ENCODE measurements at places on chromosomes 6 and 20.

DNA sequence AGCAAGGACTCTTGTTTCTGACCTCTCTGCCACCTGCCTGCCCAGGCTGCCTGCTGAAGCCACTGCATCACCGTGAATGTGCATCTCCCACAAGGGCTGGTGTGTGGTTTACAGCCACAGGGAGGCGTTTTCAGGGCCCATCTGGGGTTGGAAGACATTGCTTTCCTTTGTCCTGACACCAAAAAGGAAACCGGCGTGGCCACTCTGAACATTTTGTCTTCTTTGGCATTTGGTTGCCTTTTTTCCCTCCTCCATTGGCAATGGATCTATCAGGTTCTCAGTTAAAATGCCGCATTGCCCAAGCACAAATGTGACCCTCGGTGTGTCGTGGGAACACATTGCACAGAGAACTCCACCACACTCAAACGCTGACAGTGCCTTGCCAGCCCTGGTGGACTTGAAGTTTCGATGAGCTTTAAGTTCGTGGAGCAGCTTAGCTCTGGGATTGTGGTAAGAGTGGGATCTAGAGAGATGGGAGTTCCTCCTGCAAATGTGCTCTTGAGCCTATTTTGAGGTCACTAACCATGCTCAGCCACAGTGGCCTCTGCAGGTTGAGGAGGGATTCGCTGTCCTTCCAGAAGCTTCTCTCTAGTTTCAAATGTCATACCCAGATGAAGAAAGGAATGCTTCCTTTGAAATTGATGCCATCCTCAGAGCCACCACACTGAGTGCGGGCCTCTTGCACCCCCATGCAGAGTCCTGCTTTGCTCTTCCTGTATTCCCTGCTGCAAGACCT, 14.8 kb upstream of the PCK1 start:
- DNase-seq: no peak

- no peak for DNase-seq
Observed at GRCh38 chr20:58251979-58252591, 23.6 kb upstream of the ANKRD60 start.

GRCh38 chr20:58714340-58714922, 21.8 kb downstream of the NPEPL1 start:
- no peak for DNase-seq

GRCh38 chr6:83605517-83605916, 93.2 kb downstream of the PRSS35 start:
- DNase-seq: no peak

DNA sequence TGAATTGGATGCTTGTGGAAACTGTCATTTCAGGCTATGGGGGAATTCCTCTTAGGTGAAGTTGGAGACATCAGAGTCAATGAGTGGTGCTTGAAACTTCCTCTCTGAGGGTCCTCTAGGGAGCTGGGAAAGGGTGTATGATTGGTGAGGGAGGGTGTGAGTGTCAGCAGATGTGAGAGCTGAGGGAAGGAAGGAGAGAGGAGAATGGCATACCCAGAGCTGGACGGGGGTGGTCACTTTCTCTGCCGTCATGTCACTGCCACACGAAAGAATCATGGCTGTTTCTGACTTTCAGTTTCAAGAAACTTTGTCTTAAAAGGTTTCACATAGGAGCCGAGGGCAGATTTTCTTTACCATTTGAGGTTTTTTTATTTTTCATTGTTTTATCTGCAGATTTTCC, 50.3 kb downstream of the DEK start:
- no peak for DNase-seq

- DNase-seq: peak; percentile 56
Observed at GRCh38 chr6:40308533-40309306, 278.4 kb downstream of the LRFN2 start.

DNA sequence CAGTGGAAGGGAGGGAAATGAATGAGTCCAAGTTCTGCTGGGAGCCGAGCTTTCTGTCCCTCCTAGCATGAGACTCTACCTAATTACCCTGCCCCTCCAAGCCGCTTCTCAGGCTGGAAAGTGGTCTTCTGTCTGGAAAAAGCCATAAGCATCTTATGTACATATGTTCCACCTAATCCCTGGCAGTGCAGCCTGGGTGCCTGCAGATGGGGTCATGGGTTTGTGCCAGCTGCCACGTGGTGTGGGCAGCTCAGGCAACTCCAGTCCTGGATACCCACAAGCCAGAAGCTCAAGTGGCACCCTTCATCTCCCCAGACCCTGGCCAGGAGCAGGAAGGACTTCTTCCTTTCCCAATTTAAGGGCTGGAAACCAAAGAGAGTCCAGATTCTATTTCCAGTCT, 253.1 kb downstream of the LY86 start:
- DNase-seq: no peak

- DNase-seq: no peak
Observed at GRCh38 chr20:62553136-62553837, 77.5 kb upstream of the GATA5 start.

GRCh38 chr20:34754611-34755010, 50.5 kb downstream of the TP53INP2 start:
- no peak for DNase-seq

DNA sequence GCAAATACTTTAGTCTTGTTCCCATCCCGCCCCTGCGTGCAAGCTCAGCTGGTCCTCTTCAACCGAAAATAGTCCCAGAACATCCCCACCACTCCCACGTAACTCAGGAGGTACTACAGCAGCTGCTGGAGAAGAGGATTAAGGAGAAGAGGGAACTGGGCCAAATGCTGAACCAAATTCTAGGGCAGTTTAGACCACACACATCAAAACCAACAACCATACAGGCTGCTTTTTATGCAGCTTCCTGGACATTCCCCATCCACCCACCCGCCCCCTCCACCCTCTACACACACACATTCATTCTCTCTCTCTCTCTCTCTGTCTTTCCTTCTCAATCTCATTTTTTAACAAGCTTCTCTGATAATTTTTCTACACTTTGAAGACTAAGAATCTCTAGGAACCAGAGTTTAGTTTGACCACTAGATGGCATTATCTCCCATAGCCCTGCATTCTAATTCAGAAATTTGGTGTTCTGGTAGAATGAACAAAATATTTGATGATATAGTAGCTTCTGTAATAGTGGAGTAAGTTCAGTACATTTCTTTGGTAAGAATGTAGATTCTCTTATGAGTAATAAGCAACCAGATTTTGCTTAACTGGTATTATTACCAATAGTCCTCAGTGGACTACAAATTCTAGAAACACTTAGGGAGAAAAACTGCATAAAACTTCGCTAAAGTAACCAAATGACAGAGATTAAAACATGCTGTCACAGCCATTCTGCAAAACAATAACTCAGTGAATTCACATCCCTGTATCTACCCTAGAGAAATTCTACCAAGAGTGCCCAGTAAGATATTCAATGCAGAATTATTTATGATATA, 52.1 kb upstream of the BEND6 start:
- DNase-seq: peak; percentile 65

- DNase-seq: no peak
Observed at GRCh38 chr6:44275749-44276648, 5.7 kb downstream of the TMEM151B start.

- DNase-seq: no peak
Observed at GRCh38 chr6:52729576-52729975, 33.7 kb downstream of the GSTA2 start.

GRCh38 chr6:37650071-37650481, 47.6 kb downstream of the MDGA1 start:
- DNase-seq: no peak

- DNase-seq: no peak
Observed at GRCh38 chr6:25506020-25506419, 146.0 kb upstream of the SCGN start.

DNA sequence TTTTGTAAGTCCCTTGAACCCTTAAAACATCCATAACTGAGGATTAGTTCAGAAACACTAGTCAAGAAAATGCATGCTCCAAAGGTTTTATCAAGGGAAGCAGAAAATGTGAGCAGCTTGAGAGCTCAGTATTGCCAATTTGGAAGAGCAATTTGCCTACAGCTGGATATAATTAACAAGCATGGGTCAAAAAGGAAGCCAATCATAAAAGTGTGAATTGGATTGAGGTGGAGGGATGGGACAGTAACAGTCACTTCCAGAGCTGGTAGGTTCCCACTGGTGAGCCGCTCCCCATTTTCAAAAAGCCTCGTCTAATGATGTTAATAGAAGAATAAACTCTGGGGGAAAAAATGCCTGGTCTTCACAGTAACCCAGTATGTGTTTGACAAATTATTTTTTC, 5.0 kb upstream of the PTPRK start:
- no peak for DNase-seq

DNA sequence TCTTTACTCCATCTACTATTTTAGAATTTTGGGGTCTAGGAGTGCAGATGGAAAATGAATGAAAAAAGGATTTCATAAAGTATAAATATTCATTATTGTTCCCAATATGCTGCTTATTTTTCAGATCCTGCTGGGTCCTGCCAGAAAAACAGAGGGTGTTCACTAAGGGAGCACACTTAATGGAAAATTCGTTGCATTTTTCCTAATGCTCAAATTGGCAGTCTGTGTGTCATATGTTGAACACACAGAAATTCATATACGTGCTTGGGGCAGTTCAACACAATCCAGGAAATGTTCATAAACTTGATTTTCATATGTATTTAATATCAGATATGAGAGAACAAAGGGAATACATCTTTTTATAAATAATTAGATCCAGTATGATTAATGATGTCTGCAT, 1019.4 kb downstream of the EPHA7 start:
- DNase-seq: no peak

DNA sequence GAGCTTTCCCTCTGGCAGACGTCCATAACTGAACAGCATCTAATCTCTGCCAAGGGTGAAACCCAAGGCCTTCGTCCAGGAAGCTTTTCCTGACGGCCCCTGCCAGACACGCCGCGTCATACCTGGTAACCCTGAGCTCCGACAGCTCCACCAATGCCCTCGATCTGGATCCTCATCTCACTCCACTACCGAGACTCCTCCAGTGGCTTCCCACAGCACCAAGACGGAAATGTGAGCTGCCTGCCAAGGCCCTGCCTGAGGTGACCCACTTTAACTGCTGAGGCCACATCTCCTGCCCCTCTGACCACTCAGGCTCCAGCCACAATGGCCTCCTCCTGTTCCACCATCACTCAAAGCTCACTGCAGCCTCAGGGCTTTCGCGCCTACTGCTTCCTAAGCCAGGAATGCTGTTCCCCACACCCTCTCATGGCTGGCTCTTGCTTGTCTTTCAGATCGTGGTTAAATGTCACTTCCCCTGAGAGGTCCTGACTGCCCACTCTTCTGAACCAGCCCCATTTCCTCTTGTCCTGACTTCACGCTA, 143.2 kb downstream of the PREX1 start:
- no peak for DNase-seq

GRCh38 chr20:62707276-62707920, 1.2 kb upstream of the NTSR1 start:
- DNase-seq: no peak

GRCh38 chr6:15464211-15464725, 198.6 kb downstream of the DTNBP1 start:
- DNase-seq: no peak

DNA sequence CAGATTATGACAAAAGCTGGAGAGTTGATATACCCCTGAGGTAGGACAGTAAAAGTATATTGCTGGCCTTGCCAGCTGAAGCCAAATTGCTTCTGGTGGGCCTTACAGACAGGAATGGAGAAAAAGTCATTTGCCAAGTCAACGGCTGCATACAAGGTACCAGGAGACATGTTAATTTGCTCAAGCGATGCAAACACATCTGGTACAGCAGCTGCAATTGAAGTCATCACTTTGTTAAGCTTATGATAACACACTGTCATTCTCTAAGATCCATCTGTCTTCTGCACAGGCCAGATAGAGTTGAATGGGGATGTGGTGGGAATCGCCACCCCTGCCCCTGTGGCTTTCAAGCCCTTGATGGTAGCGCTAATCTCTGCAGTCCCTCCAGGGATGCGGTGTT, 40.4 kb upstream of the POPDC3 start:
- no peak for DNase-seq

GRCh38 chr6:3280091-3280490, 21.3 kb downstream of the PSMG4 start:
- no peak for DNase-seq

DNA sequence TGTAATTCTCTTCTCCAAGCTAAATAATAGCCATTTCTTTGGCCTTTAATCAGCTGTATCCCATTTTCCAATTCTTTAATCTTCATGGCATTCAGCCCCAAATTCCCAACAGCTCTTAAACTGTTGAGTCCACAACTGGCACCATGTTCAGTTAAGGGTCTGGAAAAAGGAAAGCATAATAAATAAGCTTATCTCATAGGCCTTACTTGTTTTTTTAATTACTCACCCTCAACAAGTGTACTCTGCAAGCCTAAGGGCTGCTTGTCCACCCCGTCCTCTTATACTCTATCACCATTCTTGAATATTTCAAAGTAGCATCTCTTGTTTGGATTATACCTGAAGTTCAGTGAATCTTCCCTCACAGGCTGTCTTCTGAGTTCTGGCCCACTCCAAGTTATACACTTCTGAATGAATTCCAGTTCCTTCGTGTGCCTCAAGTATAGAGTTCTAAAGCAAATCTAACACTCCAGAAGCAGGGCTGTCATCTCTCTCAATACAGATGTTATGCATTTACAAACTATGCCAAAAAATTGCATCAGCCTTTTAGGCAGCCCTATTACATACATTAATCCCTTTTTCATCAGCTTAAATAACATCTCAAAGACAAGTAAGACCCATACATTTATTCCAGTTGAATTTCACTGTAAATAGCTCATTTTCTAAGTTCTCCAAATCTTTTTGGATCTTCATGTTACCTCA, 98.7 kb downstream of the COL21A1 start:
- DNase-seq: no peak

Data from NCI-H510A treated with DMSO at 0.1 percent for 48 hours (cell line).